Suprapubic skin (tissue), 4 donors: ENCODE measurements at places on chromosomes 2 and 18. TPM values are rescaled to one million over a fixed set of nuclear protein-coding genes. Genes with fewer than 3 reads are reported as not detected.

Gene ALK
- not detected for total RNA-seq

Gene KIF1A
- 3.5 TPM for total RNA-seq

Gene ZNF2
- 2.9 TPM for total RNA-seq

Gene SALL3
- total RNA-seq: 0.21 TPM

Gene CNTNAP5
- not detected for total RNA-seq

Gene GPR75
- total RNA-seq: 4.5 TPM

GRCh38 chr2:111688482-111688881 is 195.5 kb downstream of the ANAPC1 start:
- DNase-seq: no peak

GRCh38 chr2:219538504-219538951 is 5.1 kb downstream of the CHPF start:
- no peak for DNase-seq

DNA sequence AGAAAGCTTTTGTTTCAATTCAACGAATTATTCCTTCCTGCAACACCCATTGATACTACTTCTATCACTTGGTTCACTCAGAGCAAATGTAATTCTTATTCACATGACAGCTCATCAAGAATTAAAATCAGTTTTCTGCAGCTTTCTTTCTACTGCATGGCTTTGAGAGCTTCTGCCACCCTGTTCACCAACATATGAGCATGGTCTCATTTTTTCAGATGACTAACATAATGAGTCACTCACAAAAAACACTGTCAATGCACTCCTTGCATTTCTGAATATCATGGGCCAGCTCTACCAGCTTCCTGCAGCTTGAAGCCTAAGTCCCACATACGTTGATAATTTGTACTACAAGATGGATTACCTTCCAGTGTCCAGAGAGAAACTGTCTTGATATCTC is 342.9 kb downstream of the LRATD1 start:
- no peak for DNase-seq

GRCh38 chr18:9779630-9780029 is 71.5 kb downstream of the RAB31 start:
- DNase-seq: no peak

- no peak for DNase-seq
Measured at GRCh38 chr2:115248066-115248465, 805.6 kb downstream of the DPP10 start.
